ENCODE measurements at places on chromosomes 16 and 17.

DNA sequence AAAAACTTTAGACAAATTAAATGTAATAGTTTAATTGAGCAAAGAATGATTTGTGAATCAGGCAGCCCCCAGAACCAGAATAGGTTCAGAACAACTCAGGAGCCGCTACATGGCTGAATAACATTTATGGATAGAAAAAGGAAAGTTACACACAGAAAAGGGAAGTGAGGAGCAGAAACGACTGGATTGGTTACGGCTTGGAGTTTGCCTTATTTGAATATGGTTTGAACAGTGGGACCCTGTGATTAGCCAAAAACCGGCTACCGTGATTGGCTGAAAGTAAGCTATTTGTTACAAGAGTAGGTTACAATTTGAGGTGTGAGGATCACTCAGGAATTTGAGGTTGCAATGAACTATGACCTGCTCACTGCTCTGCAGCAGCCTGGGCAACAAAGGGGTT is 1139.8 kb downstream of the CDH11 start:
- no peak for DNase-seq

GRCh38 chr16:50165473-50165872 is 12.4 kb downstream of the TENT4B start:
- no peak for DNase-seq

- no peak for DNase-seq
Measured at GRCh38 chr17:33272438-33272837, 20.7 kb downstream of the ASIC2 start.

GRCh38 chr17:49647256-49647585 is 30.7 kb downstream of the SPOP start:
- DNase-seq: no peak

DNA sequence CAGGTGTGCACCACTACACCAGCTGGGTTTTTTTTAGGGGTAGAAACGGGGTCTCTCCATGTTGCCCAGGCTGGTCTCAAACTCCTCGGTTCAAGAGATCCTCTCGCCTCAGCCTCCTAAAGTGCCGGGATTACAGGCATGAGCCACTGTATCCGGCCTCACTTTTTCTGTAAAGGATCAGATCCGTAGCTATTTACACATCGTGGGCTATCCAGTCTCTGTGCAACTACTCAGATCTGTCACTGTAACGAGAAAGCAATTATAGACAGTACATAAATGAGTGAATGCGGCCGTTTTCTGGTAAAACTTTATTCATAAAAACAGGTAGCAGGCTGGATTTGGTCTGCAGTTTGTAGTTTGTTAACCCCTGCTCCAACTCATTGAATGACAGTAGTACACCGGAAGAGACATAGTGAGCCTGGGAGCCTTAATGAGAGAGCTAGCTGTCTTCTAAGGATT is 44.5 kb downstream of the VMP1 start:
- no peak for DNase-seq

DNA sequence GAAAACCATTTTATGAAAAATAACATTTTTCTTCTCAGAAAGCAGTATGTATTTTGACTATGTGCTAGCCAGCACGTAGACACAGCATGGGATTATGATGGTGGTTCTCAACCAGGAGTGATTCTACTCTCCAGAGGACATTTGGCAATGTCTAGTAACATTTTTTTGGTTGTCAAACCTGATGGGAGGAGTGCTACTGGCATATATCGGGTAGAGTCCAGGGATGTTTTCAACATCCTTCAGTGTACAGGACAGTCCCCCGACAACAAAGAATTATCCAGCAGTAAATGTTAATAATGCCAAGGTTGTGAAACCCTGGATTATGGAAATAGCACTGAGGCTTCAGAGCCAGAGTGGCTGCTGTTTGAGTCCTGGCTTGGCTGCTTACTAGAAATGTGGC is 27.7 kb downstream of the AP2B1 start:
- DNase-seq: no peak

GRCh38 chr16:3650631-3651265 is 3.7 kb upstream of the DNASE1 start:
- no peak for DNase-seq

- no peak for DNase-seq
Measured at GRCh38 chr16:48386559-48387312, 1.5 kb upstream of the SIAH1 start.

GRCh38 chr17:6355196-6355595 is 79.7 kb downstream of the AIPL1 start:
- DNase-seq: no peak

DNA sequence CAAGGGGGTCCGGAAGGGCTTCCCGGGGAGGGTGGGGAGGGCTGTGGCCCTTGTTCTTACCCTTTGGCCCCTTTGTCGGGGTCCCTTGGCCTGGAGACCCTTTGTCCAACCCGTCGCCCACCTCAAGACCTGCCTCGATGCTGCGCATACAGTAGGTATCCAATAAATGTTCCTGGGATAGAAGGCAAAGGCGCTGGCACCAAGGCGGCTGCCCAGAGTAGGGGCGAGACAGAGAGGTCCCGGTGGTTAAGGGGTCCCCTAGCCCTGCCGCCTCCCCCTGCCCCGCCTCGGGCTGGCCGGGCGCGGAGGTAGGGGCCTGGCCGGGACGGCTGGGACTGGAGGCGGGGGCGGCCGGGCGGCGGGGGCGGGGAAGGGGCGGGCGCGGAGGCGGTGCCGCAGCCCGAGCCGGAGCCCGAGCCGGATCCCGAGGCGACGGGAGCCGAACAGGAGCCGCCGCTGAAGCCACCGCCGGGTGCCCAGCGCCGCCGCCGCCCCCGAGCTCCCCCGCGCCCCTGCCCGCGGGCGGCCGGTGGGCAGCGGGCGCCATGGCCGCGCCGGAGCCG is at the start of gene NHERF2:
NHERF2 (plus strand) TSS at position 442 of the 563 bp plus-strand sequence; CDS start at position 546, 104 bp downstream.
- DNase-seq: peak; percentile 41

GRCh38 chr16:62077998-62078397 is 41.8 kb upstream of the CDH8 start:
- peak; percentile 55 for DNase-seq

DNA sequence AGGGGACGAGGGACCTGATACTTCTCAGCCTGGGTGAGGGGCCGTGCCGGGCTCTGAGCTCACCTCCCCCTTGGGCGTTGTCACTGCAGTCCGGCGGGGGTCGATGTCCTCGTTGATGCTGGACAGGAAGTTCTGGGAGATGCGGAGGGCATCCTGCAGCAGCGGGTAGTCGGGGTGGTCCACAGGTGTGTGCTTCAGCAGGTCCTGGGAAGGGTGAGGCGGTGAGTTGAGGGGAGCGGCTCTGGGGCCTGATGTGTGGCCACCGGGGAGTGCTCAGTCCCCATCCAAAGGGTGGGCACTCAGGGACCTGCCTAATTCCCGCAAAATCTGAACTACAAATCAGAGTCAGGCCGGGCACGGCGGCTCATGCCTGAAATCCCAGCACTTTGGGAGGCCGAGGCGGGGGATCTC is 75.6 kb downstream of the TIMM22 start:
- no peak for DNase-seq

GRCh38 chr16:54107583-54108202 is 178.9 kb downstream of the IRX3 start:
- no peak for DNase-seq

- no peak for DNase-seq
Measured at GRCh38 chr17:83154311-83155127, 75.1 kb downstream of the METRNL start.

- no peak for DNase-seq
Measured at GRCh38 chr16:22628994-22629393, 118.3 kb downstream of the NPIPB5 start.

GRCh38 chr17:57758654-57759053 is 13.6 kb upstream of the CCDC182 start:
- no peak for DNase-seq

GRCh38 chr16:67969254-67970039 is 1.0 kb upstream of the SLC12A4 start:
- peak; percentile 28 for DNase-seq

DNA sequence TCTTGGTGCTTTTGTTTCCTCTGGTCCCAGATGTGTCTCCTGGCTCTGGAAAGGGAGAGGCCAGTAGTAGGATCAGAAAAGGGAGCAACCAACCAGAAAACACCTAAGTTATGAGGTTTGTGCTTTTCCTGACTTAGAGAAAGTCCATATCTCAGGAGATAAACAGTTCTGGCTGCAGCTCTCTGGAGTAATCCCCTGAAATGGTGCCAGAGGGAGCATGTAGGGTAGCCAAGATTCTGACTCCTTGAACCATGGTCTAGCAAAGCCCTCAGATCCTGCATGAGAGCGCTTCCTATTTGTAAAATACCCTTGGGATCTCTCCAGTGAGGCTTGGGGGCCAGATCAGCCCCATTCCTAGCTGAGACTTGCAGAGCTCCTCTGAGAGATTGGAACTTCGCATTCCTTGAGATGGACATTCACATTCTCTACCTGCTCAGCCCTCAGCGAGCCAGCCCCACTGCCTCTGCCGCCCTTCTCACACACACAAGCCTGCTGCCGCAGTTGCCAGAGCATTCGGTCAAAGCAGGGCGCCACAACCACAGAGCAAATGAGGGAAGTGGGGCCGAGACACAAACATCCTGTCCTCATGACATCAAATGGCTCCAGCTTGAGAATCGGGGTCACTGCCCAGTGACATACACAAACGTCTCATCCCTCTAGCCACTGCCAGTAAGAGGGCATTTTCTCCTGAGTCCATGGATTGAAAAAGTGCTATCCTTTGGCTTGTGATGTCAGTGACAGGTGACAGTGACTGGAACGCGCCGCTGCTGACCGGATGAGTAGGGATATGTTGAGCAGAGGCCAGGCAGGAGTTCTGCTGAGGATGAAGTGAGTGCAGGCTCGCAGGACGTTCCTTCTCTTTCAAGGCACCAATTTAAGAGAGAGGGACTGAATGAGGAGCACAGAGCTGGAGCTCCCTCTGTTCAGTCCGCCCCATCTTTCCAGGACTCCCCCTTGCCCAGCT is 5.0 kb downstream of the ABHD15 start:
- DNase-seq: no peak

- DNase-seq: no peak
Measured at GRCh38 chr16:76389126-76389525, 111.9 kb downstream of the CNTNAP4 start.

DNA sequence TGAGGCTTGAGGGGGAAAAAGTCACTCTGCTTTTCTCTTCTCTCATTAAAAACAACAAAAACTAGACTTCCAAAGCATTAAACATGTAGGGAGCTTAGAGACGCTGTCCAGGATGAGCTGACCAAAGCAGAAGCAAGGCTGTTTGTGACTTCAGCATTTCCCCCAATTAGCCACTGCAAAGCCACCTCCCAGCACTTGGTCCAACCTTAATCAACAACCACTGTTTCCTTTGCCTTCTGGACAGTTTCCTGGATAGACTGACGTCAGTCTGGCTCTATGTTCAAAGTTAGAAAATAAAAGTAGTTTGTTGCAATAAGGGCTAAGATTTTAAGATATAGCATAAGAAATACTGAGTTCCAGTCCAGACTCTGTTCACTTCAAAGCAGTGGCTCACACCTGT is 3.1 kb downstream of the TMEM231 start:
- no peak for DNase-seq

DNA sequence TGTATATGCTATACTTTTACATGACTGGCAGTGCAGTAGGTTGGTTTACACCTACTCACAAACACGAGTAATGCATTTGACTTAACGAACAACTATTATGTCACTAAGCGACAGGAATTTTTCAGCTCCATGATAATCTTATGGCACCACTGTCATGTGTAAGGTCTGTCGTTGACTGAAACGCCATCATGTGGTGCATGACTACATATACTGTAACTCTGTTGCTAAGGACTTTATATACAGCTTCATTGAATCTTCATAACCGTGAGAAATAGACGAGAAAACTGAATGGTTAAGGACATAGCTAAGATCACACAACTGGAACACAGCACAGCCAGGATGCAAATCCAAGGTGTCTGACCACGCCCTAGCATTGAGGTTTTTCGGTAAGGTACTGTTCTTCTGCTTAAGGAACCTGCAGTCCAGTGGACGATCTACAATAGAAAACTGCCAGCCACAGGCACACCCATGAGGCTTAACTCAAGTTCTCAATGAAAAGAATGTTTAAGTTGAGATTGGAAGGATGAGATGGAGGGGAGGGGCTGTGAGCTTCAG is 3.3 kb downstream of the CFAP20 start:
- no peak for DNase-seq

- DNase-seq: peak; percentile 95
Measured at GRCh38 chr16:2003827-2004641, 5.6 kb downstream of the ZNF598 start.

- no peak for DNase-seq
Measured at GRCh38 chr16:80045861-80046260, 445.3 kb upstream of the MAF start.

GRCh38 chr17:6559753-6560215 is 3.4 kb upstream of the PITPNM3 start:
- no peak for DNase-seq

- DNase-seq: no peak
Measured at GRCh38 chr16:11029948-11030347, 85.6 kb downstream of the CLEC16A start.

GRCh38 chr16:88477631-88478519 is 24.8 kb downstream of the ZFPM1 start:
- no peak for DNase-seq

DNA sequence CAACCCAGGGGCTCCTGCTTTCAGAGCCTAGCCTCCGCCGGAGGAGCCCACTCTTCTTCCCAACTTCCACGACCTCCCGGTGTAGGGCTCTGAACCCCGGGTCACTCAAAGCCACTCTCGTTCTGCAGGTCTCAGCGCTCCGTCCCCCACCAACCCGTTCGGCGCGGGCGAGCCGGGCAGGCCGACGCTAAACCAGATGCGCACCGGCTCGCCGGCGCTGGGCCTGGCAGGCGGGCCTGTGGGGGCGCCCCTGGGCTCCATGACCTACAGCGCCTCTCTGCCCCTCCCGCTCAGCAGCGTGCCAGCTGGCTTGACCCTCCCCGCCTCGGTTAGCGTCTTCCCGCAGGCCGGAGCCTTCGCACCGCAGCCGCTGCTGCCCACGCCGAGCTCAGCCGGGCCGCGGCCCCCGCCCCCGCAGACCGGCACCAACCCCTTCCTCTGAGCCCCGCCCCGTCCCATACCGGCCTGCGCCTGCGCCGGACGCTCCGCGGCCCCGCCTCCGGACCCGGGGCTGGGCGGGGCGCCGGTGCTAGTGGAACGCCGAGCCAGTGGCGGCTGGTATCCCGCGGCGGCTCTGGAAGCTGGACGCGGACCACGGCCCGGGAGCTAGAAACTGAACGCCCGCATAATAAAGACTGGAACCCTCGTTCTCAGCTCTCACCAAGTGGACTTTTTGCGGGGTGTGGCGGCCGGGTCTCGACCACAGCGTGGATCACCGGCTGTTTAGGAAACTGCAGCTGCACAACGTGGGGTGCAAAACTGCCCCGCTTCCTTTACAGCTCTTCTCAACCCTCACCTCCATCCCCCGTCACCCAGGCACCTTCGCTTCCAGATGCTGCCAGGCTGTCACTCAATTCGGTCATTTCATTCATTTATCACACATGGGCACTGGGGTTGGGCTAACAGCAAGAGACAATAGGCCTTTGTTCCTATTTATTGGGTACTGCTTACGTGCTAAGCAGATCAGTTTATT is 5.0 kb upstream of the SPATA20 start:
- peak; percentile 89 for DNase-seq

GRCh38 chr16:89359264-89360147 is 130.9 kb downstream of the ANKRD11 start:
- no peak for DNase-seq
